ENCODE measurements at places on chromosomes 1 and 21.
A peak's percentile ranks its signal among the peaks of the same experiment; 100 is the strongest.

- no peak for DNase-seq
These were observed 120.4 kb upstream of the C1orf174 start for GRCh38 chr1:4020449-4020848.

DNA sequence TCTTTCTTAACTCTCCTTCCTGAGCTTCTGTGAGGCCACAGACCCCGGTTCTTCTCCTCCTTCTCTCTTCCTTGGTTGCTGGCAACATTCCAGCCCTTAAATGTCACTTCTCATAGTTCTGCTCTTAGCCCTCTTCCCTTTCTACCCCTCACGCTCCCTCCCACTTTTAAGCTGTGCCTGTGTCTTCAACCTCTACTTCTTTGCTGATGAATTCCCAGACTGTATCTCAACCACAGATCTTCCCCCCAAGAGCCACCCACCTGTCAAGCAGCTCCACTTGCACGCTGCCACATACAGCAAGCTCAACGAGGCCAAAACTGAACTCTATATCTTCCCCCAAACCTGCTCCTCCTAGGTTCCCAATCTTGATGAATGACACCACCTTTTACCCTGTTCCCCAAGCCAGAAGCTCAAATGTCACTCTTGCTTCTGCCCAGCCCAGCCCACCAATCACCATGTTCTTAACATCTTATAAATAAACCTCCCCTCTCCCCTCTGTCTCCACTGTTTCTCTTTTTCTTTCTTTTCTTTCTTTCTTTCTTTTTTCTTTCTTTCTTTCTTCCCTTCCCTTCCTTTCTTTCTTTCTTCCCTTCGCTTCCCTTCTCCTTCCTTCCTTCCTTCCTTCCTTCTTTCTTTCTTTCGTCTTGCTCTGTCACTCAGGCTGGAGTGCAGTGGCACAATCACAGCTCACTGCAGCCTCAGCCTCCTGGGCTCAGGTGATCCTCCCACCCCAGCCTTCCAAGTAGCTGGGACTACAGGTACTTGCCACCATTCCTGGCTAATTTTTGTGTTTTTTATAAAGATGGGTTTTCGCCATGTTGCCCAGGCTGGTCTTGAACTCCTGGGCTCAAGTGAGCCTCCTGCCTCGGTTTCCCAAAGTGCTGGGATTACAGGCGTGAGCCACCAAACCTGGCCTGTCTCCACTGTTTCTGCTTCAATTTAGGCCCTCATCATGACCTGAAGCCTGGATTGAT is 19.8 kb upstream of the PTP4A2 start:
- no peak for DNase-seq

DNA sequence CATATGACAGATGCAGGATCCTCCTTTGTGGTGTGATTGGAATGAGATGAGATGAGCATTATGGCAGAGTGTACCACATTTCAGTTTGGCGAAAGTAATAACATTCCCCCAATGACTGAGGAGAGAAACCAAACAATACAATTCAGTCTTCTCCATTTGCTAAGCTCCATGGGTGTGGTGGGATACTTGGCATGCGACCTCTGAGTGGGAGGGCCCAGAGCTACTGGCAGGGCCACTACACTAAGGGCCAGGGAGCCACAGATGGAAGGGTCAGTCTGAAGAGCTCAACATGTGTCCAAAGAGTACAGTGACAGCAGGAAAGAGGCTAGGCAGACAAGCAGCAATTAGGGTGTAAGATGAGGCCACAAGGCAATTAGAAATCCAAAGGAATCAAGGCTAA is 23.8 kb upstream of the PAXBP1 start:
- no peak for DNase-seq

DNA sequence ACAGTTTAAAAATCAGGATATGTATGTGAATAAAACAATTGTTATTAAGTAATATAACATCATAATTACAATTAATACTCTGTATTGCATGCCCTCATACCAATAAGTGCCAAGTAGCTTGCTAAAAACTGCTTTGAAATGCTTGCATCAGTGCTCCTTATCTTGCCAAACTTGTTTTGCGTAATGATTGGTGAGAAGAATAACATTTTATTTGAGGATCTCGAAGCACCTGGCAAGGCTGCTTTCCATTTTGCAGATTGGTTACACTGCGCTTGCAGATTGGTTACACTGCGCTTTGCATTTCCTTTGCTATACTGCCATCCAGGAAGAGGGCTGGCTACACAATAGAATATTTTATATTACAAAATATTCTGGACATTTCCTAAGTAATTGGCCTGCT is 1.7 kb upstream of the PBX1 start:
- DNase-seq: no peak

- DNase-seq: peak; percentile 29
These were observed 1.4 kb downstream of the B3GALNT2 start for GRCh38 chr1:235502601-235503402.

DNA sequence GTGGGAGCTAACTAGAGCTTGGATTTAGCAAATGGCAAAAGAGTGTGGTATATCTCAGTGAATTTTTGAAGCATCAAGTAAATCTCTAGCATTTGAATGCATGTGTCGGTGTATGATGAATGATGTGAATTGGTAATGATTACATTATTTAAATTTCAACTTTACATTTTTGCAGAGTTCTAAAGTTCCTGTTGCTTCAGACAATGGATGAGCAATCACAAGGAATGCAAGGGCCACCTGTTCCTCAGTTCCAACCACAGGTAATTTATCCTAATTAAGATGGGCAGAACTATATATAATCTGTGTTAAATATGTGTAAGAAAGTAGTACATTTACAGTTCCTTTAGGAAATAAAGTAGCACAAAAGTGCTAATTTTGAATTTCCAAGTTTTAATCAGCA is 75.6 kb downstream of the NEK7 start:
- DNase-seq: no peak

DNA sequence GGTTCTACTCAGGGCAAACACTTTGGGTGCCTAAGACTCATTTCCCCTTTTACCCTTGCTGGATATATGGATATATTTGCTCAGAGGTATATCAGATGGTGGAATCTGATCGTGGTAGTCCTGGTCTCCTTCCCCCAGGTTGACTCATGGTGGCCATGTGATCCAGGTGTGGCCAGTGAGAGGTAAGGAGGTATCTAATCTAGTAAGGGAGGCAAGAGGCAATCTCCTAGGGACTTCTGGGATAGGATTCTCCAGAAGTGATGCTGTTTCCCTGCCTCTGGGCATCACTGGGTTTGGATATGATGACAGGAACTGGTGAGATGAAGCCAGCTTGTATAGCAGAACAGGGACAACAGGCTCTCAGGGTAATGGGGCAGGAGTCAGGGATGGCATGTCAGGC is 8.5 kb upstream of the DENND2D start:
- no peak for DNase-seq

GRCh38 chr1:150235294-150235851 is 539 bp downstream of the ANP32E start:
- DNase-seq: peak; percentile 10
